Endodermal cell (in vitro differentiated cells): ENCODE measurements at places on chromosomes 11 and 22. TPM values are rescaled to one million over a fixed set of nuclear protein-coding genes. Genes with fewer than 3 reads are reported as not detected.

DNA sequence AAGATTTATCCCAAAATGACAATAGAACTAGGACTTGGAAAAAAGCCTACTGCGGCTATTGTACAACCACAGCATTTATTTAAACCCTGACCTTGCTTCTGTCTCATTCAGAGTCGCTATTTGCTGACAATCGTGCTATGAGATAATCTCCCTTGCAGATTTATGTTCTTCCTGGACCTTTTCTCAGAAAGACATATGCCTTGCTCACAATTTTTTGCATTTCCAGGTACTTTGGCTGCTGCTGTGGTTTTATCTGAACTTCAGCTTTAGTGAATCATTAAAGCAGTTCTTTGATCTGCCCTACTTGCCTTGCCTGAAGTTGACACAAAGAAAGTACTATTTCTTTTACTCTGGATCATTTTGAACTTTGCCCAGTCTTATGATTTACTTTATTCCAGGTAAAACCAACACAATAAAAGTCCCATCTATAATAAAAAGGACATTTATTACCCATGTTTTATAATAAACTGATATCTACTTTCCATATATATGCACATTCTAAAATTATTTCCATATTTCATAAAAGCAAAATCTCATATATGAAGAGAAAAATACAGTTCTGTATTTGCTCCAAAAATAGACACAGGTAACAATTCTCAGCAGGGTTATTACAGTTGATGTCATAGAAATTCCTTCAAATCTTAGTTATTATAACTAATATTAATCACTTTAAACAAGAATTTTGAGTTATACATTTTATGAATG is 63.4 kb upstream of the CARD18 start:
- H3K4me3 ChIP-seq = no peak overlapping the region
- no peak for DNase-seq
- no peak overlapping the region for H3K27ac ChIP-seq

DNA sequence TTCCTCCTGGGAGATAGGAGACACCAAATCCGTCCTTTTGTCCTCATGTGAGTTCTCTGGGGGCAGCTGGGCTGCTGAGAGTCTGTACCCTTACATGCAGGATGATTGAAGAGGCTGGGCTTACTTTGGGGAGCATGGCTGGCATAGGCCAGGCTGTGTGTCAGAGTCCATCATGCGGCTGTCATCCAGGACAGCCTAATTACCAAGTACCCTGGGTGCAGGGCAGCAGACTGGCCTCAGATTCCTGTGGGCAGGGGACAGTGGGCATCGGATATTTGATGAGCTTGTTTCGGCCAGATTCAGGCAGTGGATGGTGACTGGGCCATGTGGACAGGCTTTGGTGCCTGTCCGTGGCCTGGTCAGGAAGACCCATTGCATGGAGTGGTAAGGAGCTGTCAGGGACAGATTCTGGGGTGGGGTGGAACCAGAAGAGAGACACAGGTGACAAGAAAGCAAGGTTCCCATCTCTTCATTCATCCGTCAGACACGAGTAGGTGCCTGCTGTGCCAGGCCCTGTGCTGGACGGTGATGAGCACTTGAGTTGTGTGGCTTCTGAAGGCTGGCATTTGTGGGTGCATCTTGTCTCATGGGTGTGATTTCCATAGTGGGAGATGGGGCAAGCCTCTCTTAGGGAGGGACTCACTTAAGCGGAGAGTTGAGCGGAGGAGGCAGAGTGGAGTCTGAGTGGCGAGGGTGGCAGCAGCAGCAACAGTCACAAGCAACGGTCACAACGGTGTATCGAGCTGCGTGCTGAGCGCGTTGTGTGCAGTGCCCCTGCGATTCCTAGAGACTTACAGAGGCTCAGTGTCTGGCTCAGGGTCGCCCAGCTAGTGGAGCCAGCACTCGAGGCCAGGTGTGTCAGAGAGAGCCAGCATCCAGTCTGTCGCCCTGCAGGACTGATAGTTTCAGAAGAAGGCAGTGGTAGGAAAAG is 48.7 kb downstream of the TBC1D22A start:
- H3K27me3 ChIP-seq = no peaks in the 10 kb centered on the region
- H3K4me3 ChIP-seq = no peak overlapping the region
- no peak overlapping the region for H3K27ac ChIP-seq
- peak; percentile 38 for DNase-seq

GRCh38 chr11:116837231-116838091 is at the start of gene APOA1:
Gene APOA1 (minus strand): TSS chr11:116837622. CDS start chr11:116837387, 235 bp downstream.
- H3K27me3 ChIP-seq = no peaks in the 10 kb centered on the region
- H3K4me1 ChIP-seq = peaks cover 24% of the 10 kb centered on the region
- peak; percentile 77 for DNase-seq
- H3K4me3 ChIP-seq = peak within 1 kb of the TSS; percentile 56

DNA sequence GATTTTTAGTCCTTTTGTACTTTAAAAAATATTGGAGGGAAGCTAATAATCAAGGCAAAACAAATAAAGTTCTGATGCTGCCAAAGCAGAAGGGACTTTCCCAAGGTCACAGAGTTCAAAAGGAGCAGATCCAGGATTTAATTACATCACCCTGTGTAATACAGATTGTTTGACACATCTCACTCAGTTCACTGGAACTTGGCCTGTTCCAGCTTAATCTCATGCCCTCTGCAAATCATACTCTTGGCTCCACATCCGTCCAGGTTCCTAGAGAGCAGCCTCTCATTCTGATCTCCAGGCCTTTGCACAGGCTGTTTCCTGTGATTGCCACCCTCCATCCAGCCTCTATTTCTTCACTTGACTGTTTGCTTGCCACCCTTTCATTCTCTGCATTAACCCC is 151.7 kb downstream of the SPON1 start:
- no peaks in the 10 kb centered on the region for H3K4me1 ChIP-seq
- H3K27ac ChIP-seq = no peak overlapping the region
- no peak overlapping the region for H3K4me3 ChIP-seq

DNA sequence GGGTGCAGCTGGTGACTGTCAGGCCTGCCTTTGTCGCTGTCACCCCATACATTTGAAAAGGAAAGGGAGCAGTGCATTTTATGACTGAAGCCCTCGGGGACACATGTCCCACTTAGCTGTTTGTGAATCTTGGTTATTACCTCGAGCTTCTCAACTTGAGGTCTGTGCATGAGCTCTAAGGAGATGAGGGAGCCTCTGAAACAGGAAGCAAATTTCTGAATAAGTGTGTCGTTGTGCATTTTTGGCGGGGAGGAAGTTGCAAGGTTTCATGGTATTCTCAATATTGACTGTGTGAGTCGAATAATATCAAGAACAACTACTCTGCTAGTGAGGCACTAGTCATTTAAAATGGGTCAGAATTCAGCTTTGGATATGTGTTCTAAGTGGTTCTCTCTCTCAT is 149.7 kb upstream of the PLET1 start:
- no peaks in the 10 kb centered on the region for H3K36me3 ChIP-seq
- DNase-seq = no peak
- no peak overlapping the region for H3K4me3 ChIP-seq
- no peaks in the 10 kb centered on the region for H3K27me3 ChIP-seq
- no peak overlapping the region for H3K27ac ChIP-seq

DNA sequence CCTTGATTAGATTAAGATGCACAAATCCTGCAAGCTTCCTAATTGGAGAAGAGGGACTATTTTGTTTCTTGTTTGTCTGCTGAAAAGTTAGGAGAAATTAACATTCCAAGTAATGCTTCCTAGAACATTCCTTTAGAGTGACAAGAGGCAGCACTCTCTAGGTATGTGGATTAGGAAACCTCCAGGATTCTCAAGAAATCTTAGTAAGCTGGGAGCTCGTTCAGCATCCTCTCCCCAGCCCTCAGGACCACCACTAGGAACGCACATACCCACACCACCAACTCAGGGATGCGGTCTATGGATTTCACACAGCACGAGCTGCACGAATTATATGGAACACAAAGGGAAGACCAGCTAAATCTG is 52.9 kb downstream of the NCAPD3 start:
- no peak overlapping the region for H3K27ac ChIP-seq
- H3K27me3 ChIP-seq = no peaks in the 10 kb centered on the region

- no peaks in the 10 kb centered on the region for H3K27me3 ChIP-seq
- no peak overlapping the region for H3K4me3 ChIP-seq
- no peak for DNase-seq
- no peaks in the 10 kb centered on the region for H3K36me3 ChIP-seq
- H3K4me1 ChIP-seq = no peaks in the 10 kb centered on the region
Observed at GRCh38 chr11:16512198-16512898, 156.0 kb upstream of the SOX6 start.

DNA sequence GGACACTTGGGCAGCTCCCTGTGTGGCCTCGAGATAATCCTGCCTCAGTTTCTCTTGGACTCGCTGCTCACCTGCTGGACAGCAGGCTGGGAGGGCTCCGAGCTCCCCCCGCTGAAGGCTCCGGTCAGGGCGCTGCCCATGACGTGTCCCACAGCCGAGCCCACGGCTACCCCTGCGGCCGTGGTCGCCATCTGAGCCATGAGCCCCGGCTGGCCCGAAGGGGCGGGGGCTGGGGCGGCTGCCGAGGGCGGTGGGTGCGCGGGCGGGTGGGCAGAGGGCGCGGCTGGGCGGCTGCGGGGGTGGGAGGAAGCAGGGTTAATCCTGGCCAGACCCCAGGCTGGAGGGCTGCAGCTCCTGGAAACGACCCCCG is 484 bp downstream of the CHCHD10 start:
- H3K4me3 ChIP-seq = peak overlapping the region; percentile 86
- DNase-seq = no peak
- no peak overlapping the region for H3K27ac ChIP-seq
- H3K36me3 ChIP-seq = peaks cover 4% of the 10 kb centered on the region

DNA sequence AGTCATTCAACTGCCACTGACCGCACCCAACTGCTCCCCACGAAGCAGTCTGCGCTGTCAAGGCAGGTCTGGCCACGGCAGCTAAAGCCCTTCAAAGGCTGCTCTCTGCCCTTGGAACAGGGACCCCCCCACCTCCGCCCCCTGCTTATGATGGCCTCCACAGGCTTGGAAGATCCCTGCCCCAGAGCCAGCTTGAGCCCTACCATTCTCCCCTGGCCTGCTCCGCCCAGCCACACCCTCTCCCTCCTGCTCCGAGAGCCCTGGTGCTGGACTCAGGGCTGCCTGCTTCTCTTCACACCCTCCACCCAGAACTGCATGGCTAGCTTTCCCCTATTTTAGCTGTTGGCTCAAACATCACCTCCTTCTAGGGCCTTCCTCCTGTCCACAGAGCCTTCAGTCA is 19.0 kb downstream of the ZMAT5 start:
- no peak for DNase-seq
- no peaks in the 10 kb centered on the region for H3K4me1 ChIP-seq
- no peaks in the 10 kb centered on the region for H3K36me3 ChIP-seq
- no peaks in the 10 kb centered on the region for H3K27me3 ChIP-seq
- no peak overlapping the region for H3K4me3 ChIP-seq

DNA sequence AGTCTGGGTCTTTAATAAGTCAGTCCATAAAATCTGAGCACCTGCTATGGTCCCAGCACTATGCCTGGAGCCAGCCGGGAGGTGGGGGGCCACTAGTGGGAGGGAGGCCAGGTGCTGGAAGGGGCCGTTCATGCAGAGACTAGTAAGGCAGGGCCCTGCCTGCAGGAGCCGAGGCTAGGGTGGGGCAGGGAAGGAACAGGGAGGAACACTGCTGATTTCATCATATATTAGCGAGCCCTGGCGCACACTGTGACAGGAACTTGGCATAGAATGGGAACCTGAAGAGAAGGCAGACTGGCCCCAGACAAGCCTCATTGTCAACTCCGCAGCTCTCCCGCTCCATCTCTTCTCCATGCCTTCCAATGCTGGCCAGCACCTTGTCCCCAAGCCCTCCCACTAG is 7.1 kb downstream of the VSIG10L2 start:
- no peaks in the 10 kb centered on the region for H3K4me1 ChIP-seq
- H3K27ac ChIP-seq = no peak overlapping the region
- no peak for DNase-seq
- H3K36me3 ChIP-seq = no peaks in the 10 kb centered on the region
- no peaks in the 10 kb centered on the region for H3K27me3 ChIP-seq

DNA sequence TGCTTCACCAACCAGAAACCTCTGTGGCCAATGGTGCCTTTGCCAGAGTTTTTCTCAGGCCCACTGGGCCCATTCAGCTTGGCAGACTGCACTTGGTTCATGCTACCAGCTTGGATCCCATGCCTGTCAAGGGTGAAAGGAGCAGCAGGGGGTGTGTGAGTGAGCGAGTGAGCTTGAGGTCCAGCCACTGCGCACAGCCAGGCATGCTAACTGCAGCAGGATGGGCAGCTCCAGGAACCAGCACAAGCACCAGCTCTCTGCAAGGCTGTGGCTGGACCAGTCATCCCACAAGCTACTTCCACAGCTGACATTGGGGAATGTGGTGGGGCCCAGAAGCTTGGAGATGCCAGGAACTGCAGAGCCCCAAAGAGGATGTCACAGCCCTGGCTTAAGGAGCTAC is 40.8 kb downstream of the DDIAS start:
- DNase-seq = no peak
- H3K4me1 ChIP-seq = peaks cover 4% of the 10 kb centered on the region
- H3K27ac ChIP-seq = no peak overlapping the region
- no peaks in the 10 kb centered on the region for H3K27me3 ChIP-seq

The ASPHD2 gene
- 7.3 and 7.5 TPM in 2 replicates for total RNA-seq

The NFRKB gene
- 43.2 to 49.4 TPM (median 46.1 TPM) in 3 replicates for total RNA-seq

The OR2AT4 gene
- not detected in 2 replicates for total RNA-seq

The EHF gene
- 0.18 and 0.22 TPM in 2 replicates for total RNA-seq

The ART1 gene
- not detected in 2 replicates for total RNA-seq

The MS4A10 gene
- not detected in 2 replicates for total RNA-seq

The IGSF9B gene
- total RNA-seq = 22.7 and 23.0 TPM in 2 replicates

The FOSL1 gene
- total RNA-seq = 0.28 TPM in 1 of 3 replicates, not detected in the others
